Testis (tissue), 5 donors: ENCODE measurements at places on chromosomes 12 and 14.

GRCh38 chr12:12837025-12837812 is 24.1 kb downstream of the DDX47 start:
- no peaks in the 10 kb centered on the region for H3K4me1 ChIP-seq
- no peaks in the 10 kb centered on the region for H3K36me3 ChIP-seq
- H3K27me3 ChIP-seq: no peaks in the 10 kb centered on the region

DNA sequence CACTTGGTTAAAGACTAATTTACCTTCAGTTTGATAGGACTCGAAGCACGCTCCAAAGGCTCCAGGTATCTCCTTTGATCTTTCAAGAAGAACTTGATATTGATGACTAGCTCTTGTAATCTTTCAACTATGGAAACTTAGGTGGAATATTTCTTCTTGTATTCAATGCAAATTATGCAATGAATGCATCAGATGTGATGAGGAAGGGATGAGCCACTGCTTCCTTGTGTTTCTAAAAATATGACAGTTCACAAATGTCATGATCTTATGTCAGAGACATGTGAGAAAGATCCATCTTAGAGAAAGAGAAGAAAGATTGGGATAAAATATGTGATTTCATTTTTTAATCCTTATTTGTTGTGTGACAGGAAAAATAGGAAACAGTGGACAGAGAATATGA is 9.9 kb downstream of the RNASE9 start:
- no peaks in the 10 kb centered on the region for H3K27me3 ChIP-seq
- no peaks in the 10 kb centered on the region for H3K4me1 ChIP-seq
- no peak overlapping the region for H3K27ac ChIP-seq
- H3K36me3 ChIP-seq: no peaks in the 10 kb centered on the region
- H3K4me3 ChIP-seq: no peak overlapping the region

DNA sequence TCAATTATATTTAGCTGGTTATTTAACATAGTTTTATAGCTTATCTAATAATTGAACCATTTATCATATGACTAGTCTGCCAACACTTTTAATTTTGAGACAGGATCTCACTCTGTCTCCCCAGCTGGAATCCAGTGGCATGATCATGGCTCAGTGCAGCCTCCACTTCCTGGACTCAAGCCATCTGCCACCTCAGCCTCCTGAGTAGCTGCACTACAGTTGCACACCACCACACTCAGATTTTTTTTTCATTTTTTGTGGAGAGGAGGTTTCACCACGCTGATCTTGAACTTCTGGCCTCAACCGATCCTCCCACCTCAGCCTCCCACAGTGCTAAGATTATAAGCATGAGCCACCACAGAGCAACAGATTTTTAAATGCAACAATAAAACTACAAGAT is 151.4 kb upstream of the MDGA2 start:
- no peaks in the 10 kb centered on the region for H3K36me3 ChIP-seq
- H3K4me1 ChIP-seq: no peaks in the 10 kb centered on the region
- no peak for DNase-seq
- H3K27me3 ChIP-seq: no peaks in the 10 kb centered on the region
- H3K4me3 ChIP-seq: no peak overlapping the region
- no peak overlapping the region for H3K27ac ChIP-seq

DNA sequence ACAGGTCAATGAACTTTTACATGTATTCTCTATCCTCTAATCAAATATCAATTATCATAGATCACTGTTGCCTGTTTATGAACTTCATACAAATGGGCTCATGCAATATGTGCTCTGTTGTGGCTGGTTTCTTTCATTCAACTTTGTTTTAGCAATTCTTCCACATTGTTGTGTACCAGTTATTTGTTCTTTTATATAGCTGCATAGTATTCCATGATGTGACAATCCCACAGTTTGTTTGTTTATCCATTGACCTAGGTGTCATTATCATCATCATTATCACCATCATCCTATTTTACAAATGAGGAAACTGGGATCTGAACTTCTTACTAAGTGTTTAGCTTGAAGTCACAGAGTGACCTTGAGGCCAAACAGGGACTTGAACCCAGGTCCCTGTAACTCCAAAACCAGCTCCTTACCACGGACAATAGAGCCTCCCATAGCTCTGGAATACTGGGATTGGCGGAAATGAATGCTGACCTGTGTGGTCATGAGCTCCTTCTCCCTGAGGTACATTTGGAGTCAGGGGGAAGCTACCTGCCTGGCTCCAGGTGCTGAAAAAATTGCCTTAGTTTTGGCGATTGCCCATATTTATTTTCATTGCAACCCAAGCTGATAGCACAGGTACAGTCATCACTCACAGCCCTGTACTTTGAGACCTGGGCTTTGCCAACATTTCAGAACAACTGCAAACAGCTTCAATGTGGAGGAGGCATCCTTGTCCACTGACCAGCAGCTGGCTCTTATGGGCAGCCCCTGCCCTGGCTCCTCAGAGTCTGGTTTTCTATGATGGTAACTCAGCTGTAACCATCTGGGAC is 9.2 kb downstream of the ZFP36L1 start:
- no peaks in the 10 kb centered on the region for H3K36me3 ChIP-seq
- no peaks in the 10 kb centered on the region for H3K27me3 ChIP-seq
- H3K4me1 ChIP-seq: peaks cover 59% of the 10 kb centered on the region
- no peak for DNase-seq
- no peak overlapping the region for H3K27ac ChIP-seq

DNA sequence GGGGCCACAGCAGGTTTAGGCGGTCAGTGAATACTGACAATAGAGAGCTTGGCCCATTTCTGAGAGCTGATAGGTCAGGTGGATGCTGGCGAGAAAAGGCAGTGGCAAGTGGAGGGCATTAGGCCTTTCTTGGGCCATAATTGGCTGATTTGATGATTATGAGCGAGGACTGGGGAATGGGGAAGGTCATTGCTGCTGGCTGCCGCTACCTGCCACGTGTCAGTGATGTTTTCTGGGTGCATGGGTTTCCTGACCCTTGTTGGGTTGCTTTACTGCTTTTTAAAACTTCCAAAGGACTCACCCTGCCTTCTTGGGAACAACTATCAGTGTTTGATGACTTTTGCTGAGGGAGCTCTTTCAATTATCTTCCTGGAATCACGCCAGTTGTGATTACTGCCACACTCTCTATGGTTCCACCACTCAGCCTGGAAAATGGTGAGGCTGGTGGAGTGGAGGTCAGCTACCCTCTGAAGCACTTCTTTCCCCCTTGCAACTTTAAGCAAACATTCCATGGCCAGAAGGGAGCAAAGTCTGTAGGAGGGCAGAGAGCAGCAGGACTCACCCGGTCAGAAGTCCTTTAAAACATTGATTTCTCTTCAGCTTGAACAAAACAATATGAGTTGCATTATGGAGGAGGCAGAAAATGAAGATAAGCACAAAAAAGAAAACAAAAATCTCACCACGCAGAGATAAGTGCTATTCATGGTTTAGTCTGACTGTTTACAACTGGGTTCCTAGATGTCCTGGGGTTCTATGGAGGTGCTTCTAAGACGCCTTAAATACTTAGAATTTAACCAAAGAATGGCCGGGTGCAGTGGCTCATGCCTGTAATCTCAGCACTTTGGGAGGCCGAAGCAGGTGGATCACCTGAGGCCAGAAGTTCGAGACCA is 12.1 kb upstream of the SLC10A1 start:
- H3K27ac ChIP-seq: no peak overlapping the region
- no peaks in the 10 kb centered on the region for H3K36me3 ChIP-seq
- no peaks in the 10 kb centered on the region for H3K4me1 ChIP-seq
- no peak for DNase-seq
- no peak overlapping the region for H3K4me3 ChIP-seq
- no peaks in the 10 kb centered on the region for H3K27me3 ChIP-seq

- no peak for DNase-seq
- H3K4me1 ChIP-seq: no peaks in the 10 kb centered on the region
- H3K36me3 ChIP-seq: no peaks in the 10 kb centered on the region
- H3K27ac ChIP-seq: no peak overlapping the region
- H3K27me3 ChIP-seq: no peaks in the 10 kb centered on the region
These were observed 93.9 kb downstream of the DNAI7 start for GRCh38 chr12:25101092-25101445.

DNA sequence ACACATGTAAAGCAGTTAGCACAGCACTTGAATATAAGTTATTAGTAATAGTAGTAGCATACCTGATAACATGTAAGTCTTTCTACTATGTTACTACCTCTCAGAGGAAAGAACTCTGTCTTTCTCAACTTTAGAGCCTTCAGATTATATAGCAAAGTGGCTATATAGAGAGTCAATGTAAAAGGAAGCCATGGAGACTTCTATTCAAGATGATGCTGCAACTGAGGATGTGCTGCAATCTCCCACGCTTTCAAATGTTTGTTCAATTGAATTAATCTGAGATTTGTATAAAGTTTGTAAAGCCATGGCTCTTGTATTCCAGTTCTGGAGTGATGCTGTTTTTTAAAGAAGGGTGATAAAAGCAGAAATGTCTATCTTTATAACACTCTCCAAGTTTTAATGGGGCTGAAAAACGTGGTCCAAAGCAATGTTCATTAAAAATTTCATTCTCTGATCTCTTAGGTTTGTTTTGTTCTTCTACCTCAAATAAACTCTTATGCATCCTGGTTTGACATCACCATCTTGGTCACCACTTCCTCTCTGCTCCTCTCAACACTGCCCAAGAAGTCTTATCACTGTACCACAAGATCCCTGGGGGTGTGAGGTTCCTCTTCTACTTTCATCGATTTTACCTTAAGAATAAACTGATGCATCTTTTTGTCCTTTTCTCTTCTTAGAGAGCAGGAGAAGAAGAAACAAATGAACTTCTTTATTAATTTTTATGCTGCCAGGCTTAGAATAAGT is 40.6 kb downstream of the C12orf42 start:
- no peak for DNase-seq
- H3K4me3 ChIP-seq: no peak overlapping the region

DNA sequence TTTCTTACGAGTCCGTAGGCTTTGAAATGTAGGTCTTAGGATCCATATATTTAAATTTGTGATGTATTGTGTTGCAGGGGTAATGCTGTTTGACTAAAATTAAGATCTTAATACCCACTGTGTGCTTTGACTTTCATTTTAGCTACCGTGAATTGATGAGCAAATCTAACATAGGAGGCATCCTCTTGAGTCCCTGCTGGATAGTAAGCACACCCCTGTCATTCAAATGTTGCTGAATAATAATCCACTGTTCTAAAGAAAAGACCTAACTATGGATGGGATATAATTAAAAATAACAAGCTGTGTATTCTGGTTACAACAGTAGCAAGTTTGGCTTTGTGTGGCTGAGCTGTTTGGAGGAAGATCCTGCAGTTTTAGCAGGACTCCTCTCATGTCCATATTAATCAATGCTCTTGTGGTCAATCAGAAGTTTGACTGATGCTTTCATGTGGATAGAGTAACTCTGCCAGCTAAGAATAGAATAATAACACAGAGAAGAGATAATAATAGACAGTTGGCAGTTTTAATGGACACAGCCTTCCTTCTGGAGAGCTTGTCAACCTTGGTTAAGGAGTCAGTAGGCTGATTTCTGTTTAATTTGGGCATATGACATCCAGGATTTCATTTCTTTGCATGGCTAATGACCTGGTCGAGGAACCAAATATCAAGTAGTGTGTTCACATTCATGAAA is 148.1 kb upstream of the MIS18BP1 start:
- H3K27ac ChIP-seq: no peak overlapping the region
- H3K36me3 ChIP-seq: no peaks in the 10 kb centered on the region
- H3K27me3 ChIP-seq: no peaks in the 10 kb centered on the region

DNA sequence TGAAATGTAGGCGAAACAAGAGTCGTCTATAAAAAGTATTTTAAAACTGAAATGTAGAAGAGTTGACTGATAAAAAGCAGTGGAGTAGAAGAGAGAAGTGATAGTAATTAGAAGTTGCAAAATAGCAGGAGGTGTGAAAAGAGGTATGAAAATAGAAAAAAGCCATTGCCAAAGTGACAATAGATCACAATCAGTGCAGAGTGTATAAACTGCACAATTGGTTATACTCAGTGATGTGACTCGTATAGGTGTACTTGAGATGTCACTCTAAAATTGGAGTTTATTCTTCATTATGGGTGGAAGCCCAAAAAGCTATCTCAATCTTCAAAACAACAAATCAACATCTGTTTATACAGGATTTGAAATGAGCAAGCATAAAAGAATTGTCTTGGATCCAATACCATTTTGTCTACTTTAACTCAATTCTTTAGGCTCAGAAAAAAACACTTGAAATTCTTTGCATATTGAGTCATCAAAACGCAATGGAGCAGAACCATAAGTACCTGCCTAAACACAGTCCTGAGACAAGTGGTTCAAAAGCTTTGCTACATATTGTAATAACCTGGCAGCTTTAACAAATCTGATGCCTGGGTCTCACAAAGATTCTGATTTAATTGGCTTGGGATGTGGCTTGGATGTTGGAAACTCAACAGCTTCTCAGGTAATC is 8.8 kb downstream of the IKBIP start:
- H3K4me1 ChIP-seq: no peaks in the 10 kb centered on the region
- H3K4me3 ChIP-seq: no peak overlapping the region
- no peak overlapping the region for H3K27ac ChIP-seq
- no peaks in the 10 kb centered on the region for H3K36me3 ChIP-seq
- DNase-seq: no peak

DNA sequence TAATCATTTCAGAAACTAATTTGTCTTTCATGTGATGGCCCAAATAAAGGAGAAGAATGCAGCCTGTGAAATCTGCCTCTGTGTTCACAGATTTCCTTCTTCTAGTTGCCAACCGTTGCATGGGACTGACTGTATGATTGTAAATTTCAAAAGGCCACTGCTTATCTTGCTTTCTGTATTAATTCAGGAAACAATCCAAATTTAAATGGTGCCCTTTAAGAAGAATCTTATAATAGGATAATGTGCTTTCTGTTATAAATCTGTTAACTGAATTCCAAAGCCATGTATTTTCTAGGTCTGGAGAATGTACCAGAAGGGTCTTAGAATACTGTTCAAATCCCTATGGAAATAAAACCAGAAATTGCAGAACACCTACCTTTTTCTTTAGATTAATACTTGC is 58.6 kb upstream of the ATP2A2 start:
- H3K36me3 ChIP-seq: no peaks in the 10 kb centered on the region
- H3K27ac ChIP-seq: peak overlapping the region; percentile 70
- H3K27me3 ChIP-seq: no peaks in the 10 kb centered on the region

DNA sequence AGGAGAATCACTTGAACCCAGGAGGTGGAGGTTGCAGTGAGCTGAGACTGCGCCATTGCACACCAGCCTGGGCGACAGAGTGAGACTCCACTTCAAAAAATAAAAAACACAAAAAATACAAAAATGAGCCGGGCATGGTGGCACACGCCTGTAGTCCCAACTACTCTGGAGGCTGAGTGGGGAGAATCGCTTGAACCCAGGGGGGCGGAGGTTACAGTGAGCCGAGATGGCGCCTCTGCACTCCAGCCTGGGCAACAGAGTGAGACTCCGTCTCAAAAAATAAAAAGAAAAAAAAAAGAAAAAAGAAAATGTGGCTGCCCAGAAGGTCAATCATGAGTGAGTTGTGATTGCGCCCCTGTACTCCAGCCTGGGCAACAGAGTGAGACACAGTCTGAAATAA is 9.2 kb downstream of the DNAJC22 start:
- peak; percentile 4 for DNase-seq
- peaks cover 4% of the 10 kb centered on the region for H3K4me1 ChIP-seq
- H3K36me3 ChIP-seq: no peaks in the 10 kb centered on the region

DNA sequence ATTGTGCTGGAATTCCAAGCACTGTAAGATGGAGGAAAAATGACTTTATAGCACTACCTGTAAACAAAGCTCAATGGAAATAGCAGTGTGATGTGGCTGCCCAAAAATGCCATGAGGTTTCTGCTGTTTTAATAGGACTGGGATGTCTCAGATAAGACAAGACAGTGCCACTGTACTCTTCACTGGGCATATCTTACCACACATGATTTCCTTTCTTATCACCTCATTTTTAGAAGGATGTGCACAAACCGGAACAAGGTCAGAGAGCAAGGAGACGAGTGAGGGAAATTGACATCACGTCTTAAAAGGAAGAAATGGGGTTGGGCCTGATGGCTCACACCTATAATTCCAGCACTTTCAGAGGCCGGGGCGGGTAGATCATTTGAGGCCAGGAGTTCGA is 38.4 kb upstream of the FGD4 start:
- no peak overlapping the region for H3K27ac ChIP-seq
- DNase-seq: no peak
- H3K4me3 ChIP-seq: no peak overlapping the region
- H3K4me1 ChIP-seq: no peaks in the 10 kb centered on the region
- no peaks in the 10 kb centered on the region for H3K36me3 ChIP-seq
- H3K27me3 ChIP-seq: no peaks in the 10 kb centered on the region
